CD4-positive, alpha-beta T cell treated with Interleukin-2 at 100 ng/mL for 4 hours (primary cell): ENCODE measurements at places on chromosomes 5 and 9.

- no peak for DNase-seq
Measured at GRCh38 chr9:94801681-94802080, 75.2 kb downstream of the AOPEP start.

- DNase-seq = no peak
Measured at GRCh38 chr5:168830833-168831232, 251.7 kb upstream of the PANK3 start.

DNA sequence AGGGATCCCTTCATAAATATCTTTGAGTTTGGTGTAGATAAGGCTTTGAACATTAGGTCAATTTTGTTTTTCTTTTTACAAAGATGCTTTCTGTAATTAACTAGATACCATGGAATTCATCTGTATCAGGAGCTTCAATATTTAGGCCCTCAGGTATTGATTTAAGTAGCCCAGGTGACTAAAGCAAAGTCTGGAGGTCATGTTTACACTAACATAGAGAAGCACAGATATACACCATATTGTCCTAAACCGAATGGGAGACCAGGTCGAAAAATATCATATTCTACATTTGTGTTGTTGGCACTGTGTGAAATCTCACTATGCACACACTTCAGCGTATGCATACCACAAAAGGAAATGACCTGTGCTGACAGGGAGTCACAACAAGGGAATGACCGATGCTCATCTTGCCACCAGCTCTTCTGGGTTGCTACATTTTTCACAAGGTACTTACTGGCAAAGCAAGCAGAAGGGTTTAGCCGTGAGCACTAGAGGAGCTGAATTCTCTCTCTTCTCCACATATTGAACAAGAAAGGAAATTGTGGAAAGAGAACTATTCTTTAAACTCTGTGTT, 98.5 kb upstream of the IL7R start:
- no peak for DNase-seq

GRCh38 chr9:88007291-88007650, 32.9 kb upstream of the CDK20 start:
- DNase-seq = no peak

DNA sequence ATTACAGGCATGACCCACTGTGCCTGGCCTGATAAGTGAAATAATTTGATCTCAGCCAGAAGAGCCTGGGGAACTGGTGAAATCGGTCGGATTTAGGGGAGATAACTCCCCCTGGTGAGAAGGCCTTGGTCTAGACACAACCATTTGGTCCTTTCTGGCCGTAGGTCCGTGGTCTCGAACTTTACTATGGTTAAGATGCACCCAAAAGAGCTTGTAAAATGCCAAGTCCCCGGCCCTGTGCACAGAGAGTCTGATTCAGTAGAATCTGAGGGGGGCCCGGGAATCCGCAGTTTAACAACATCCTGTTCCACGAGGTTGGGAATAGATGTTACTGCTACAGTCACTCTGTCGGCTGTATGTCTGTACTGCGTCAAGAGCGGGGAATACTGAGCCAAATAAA, 140.7 kb downstream of the C9orf50 start:
- DNase-seq = no peak

GRCh38 chr9:112764837-112765236, 14.3 kb downstream of the SNX30 start:
- no peak for DNase-seq

GRCh38 chr9:86767373-86767772, 179.9 kb downstream of the GAS1 start:
- no peak for DNase-seq

- no peak for DNase-seq
Measured at GRCh38 chr5:110398951-110399350, 327.5 kb downstream of the TMEM232 start.

DNA sequence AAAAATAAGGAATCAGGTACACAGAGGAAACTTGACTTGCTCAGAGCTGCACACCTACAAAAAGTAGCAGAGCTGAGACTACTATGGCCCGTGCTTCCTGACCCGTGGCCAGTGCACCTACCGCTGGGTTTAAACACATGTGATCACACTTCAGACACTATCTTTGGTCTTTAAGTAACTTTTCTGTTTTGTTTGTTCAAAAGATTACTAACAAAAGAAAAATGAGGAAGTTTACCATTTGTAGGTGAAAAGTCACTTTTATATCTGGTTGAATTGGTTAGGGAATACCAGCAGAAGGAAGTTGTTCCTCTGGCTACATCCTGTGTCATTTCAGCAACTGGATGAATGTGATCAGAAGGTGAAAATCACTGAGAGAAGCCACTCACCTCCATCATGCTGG, 6.5 kb upstream of the SYK start:
- no peak for DNase-seq

DNA sequence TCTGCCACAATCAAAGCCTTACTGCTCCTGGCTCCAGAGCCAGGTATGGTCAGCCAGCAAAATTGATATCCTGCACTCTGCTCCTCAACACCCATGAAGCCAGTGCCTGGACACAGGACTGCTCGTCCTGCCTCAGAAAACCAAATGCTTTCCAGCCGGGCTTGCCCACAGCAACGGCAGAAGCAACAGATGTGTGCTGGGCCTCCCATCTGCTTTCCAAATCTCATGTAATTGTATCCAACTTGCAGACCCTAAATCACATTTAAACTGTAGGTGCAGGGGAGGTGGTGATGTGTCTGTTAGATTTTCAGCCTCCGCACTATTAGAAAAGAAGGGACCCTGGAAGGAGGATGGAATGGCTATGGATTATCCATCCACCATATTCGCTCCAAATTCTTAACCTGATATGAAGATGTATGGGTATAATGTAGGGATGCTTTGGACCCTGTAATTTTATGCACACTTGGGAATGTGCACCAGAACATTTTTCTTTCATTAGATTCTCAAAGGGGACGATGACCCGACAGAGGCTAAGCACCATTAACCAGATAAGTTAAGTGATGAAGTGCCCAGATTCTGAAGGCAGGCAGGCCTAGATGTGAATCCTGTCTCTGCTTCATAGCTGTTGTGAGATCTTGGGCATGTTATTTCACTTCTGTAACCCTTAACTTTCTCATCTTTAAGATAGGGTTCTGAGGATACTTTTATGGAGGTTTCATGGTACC, 58.2 kb downstream of the EXOSC2 start:
- DNase-seq = no peak

GRCh38 chr9:2260417-2261306, 245.5 kb downstream of the SMARCA2 start:
- no peak for DNase-seq

- DNase-seq = no peak
Measured at GRCh38 chr9:133850161-133850560, 112.0 kb upstream of the SARDH start.

- DNase-seq = no peak
Measured at GRCh38 chr5:65478336-65478735, 3.4 kb downstream of the ADAMTS6 start.

- no peak for DNase-seq
Measured at GRCh38 chr9:38064842-38065368, 4.1 kb downstream of the SHB start.

GRCh38 chr5:80070338-80071056, 35.3 kb downstream of the THBS4 start:
- DNase-seq = no peak
